Hematopoietic multipotent progenitor cell treated with erythropoietin and hydrocortisone succinate and interleukin-3 and kit ligand, for 4 days (in vitro differentiated cells): ENCODE measurements at places on chromosomes 7 and 10.

DNA sequence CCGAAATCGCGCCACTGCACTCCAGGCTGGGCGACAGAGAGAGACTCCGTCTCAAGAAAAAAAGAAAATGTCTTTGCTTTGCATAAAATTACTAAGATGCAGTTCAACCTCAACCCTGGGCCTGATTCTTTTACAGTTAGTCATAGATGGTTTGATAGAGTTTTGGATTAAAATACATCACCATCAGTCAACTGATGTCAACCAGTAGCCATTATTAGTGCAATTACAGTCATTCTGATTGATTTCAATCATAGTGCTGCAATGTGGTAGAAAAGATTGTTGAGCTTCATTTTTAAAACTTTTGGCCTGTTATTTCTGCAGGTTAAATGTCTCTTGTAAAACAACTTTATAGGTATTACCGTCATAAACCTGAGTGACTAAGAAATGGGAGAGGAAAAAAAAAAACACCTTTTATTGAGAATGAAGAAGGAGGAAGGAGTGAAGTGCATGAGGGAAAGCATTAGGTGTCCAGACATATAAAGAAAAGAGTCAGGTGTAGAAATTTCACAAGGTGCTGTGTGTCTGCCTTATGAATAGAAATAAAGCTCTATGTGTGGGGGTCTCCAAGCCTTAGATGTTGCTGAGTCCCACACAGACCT, 150.6 kb downstream of the TRIL start:
- no peak for DNase-seq

DNA sequence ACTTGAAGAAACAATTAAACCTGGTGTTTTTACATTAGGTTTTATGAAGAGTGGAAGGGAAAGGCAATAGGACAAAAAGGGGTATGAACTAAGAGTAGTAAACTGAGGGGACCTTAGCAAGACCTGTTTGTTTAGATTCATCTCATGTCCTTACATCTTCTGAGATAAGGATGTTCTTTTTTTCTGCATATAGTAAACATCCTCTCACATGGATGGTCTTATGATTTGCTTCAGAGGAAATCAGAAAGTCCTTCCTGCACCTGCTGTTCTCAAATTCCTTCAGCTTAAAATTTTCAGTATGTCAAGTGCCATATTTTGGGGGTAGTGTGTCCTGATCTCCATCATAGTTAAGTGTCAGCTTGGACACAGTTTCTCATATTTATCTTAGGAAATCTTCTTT, 232.6 kb downstream of the ADK start:
- no peak for DNase-seq

DNA sequence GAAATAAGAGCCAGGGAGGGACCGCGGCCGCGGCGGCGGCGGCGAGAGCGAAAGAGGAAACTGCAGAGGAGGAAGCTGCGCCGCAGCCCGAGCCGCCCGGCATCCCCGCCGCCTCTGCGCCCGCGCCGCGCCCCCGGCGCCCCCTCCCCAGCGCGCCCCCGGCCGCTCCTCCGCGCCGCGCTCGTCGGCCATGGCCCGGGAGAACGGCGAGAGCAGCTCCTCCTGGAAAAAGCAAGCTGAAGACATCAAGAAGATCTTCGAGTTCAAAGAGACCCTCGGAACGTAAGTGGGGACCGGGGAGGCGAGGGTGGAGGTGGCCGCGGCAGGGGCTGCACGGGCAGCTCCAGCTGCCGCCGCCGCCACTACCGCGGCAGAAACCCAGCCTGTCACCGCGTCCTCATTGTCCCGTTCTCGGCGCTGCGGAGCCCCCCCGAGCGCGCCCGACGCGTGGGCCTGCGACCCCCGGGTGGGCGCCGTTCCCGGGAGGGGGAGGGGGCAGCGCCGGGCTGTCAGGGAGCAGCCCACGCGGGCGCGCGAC, 351 bp downstream of the CAMK1D start:
- no peak for DNase-seq

DNA sequence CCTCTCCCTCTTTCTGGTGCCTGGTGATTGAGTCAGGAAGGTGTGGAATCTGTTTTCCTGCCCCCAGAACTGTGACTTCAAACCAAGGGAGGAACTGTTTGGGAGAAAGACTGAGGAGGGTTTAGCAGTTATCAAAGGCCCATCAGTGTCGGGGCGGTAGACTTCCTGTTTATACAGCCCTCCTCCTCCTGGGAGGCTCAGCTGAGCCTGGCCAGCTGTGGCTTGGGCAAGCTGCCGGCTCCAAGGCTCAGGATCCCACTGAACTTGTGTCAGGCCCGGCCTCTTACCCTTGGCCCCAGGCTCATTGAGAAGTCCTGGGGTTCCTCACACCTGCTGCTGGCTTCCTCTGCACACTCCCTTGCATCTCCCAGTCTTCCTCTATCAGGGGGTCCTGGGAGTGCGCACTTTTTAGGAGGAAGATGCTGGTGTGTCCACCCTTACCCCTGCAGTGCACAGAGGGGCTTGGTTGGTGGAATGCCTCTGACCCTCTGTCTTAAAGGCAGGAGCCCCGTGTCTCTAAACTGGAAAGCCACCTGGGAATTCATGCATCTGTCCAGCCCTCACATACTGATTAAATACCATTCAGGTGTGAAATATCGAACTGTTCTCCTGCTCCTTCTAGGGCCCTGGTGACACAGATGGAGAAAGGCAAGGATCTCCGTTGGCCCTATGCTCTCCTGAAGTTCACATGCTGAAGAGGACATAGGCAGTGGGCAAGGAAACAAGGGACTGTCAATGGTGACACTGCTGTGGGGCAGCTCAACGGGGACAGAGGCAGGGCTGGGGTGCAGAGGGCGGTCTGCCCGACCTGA, 32.4 kb downstream of the CXCL12 start:
- DNase-seq: peak; percentile 69

DNA sequence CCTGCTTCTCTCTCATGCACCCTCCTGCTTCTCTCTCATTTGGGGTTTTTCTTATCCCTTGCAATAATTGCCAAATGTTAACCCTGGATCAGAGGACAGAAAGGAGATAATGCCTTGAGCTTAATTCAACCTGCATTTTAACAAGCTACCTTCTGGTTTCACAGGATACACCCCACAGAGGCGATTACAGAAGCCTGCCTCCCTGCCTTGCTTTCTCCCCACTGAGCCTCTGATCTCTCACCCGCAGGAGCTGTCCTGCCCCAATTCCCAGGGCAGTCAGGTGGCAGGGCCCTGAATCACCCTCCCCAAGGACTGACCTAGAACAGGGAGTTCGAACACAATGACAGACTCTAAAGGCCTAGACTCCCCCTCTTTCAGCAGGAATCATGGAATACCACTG, 959.5 kb downstream of the GRID1 start:
- DNase-seq: no peak

GRCh38 chr10:113947184-113948041, 93.0 kb downstream of the NHLRC2 start:
- peak; percentile 94 for DNase-seq

- DNase-seq: no peak
Measured at GRCh38 chr7:23285657-23286646, 13.2 kb upstream of the MALSU1 start.

DNA sequence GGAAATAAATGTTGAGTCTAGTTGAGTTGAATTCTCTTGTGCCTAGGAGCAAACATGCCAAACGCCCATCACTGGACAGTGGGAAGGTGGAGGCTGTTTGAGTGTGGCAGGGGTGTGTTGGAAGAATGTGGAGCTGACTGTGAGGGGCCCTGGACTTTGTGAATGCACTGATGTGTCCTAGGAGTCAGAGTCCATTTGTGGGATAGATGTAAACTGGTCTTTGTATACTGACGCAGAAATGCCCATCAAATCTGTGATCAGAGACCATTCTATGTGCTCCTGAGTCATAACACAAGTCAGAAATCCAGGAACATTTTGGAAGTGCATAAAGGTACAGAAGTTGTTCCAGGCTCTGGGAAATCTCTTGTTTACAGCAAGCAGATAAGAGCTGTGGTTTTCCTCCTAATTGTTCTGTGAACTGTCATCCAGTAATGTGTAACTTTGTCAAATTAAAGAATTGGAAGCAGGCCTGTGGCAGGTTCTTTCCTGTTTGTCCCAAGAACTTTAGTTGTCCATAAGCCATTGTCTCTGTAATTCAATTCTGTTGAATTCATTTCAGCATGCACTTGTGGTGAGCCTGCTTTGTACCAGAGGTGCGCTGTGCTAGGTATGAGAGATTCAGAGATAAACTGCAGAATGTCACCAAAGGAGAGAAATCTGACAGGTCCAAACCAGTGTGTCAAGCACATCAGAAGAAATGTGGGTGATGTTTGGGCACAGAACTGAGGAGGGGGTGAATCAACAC, 7.6 kb downstream of the PRXL2A start:
- DNase-seq: no peak

DNA sequence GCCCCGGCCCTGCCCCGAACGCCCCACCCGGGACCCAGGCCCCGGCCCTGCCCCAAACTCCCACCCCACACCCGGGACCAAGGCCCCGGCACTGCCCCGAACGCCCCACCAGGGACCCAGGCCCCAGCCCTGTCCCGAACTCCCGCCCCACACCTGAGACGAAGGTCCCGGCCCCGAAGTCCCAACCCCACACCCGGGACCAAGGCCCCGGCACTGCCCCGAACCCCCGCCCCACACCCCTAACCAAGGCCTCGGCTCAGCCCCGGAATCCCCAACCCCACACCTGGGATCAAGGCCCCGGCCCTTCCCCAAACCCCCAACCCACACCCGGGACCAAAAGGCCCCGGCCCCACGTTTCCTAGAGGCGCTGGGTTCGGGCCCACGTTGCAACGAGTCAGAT, 1.1 kb upstream of the LARP4B start:
- no peak for DNase-seq

DNA sequence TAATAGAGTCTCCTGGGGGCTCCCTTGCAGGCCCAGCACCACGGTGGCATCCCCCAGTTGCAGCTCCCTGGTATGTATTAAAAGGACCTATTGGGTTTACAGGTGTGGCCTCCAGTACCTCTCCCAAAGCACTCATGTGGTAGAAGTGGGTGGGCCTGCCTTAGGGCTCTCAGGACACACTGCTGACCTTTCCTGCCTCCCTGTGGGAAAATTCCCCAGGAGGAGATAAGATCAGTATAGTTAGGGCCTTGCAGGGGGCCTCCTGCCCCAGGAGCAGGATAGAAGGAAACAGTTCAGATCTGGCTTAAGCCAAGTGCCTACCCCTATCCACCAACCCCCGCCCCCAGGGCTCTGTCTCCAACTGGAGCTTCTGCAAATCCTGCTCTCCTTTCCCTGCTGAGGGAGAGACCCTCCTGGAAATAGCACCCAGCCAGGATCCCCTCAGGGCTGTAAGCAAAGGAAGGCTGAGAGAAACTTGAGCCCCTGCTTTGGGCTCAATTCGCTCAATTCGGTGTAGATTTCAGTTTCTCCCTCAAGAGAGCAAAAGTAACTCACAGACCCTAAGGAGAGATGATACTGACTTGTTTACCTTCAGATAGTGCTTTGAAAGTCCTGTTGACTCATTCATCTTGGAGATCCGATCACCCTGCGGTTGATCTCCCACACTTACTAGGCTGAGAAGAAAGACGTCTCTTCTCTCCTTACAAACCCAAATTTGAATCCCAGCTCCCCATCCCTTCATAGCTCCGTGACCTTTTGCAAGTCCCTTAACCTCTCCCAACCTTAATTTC, 130.6 kb downstream of the WDR11 start:
- DNase-seq: no peak

DNA sequence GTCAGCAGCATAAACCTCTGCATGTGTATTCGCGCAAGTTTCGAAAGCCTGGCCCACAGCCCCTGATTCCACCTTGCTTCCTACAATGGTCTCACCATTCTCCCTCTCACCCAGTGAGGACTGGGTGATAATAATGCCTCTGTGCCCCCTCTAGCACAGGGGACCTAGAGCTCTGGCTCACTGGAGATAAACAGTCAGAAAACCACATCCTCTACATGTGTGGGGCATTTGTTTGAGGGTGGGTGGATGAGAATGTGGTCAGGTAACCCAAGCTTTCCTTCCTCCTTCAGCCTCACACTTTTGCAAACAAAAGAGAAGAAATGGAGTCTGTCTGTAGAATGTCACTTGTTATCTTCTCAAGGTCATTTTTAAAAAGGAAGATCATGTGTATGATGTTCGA, 373.5 kb downstream of the KCNMA1 start:
- peak; percentile 91 for DNase-seq

DNA sequence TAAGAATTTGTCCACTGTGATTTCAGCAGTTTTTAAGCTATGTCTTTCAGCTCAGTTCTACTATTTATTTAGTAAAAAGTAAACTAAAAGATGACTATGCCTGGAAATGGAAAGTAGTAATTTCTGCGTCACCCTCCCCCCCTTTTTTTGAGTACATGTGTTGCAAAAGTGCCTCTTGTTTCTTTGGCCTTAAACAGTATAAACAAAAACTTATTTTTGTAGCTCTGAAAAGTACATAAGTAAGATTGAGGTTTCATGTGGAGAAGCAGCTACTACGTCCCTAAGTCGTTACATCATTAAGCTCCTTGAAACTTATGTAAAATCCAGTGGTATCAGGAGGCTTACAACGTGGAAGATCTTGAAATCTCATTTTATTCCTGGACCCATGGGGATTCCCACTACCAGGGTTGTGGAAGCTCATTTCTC, 46.3 kb upstream of the HBP1 start:
- DNase-seq: no peak

DNA sequence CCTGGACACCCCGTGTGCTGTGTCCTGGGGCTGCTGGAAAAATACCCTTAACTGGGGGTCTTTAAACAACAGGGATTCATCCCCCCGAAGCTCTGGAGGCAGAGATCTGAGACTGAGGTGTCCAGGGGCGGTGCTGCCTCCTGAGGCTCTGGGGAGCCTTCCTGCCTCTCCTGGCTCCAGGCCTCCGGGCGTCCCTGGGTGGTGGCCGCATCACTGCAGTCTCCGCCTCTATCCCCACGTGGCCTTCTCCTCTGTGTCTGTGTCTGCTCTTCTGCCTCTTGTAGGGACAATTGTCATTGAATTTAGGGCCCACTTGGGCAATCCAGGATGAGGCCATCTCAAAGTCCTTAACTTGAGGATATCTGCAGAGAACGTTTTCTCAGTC, 216.6 kb downstream of the WDR37 start:
- DNase-seq: no peak

DNA sequence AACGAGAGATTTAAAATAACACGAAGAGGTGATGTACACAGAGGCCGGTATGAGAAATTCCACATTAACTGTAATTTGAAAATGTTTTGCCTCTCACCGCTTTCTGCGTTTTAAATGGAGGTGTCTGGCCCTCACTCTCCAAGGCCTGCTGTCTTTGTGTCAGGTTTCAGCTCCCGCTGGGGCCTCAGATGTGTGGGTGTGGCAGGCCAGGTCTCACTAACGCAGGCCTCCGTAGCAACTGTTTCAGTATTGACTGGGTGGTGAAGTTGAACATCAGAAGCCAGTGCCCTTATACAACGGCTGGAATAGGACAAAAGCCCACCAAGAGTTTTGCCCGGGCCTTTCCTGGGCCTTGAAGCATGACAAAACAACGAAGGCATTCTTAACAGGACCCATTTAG, 303.1 kb downstream of the ADARB2 start:
- DNase-seq: no peak

- DNase-seq: no peak
Measured at GRCh38 chr7:15086131-15086611, 183.6 kb upstream of the DGKB start.
